LoVo (cell line): ENCODE measurements at places on chromosomes 12 and 14.
A peak's percentile ranks its signal among the peaks of the same experiment; 100 is the strongest.

- no peak for DNase-seq
These were observed 66.2 kb upstream of the GPR68 start for GRCh38 chr14:91310606-91311283.

- no peak for DNase-seq
These were observed 453.1 kb downstream of the TMEM121 start for GRCh38 chr14:105979446-105979845.

DNA sequence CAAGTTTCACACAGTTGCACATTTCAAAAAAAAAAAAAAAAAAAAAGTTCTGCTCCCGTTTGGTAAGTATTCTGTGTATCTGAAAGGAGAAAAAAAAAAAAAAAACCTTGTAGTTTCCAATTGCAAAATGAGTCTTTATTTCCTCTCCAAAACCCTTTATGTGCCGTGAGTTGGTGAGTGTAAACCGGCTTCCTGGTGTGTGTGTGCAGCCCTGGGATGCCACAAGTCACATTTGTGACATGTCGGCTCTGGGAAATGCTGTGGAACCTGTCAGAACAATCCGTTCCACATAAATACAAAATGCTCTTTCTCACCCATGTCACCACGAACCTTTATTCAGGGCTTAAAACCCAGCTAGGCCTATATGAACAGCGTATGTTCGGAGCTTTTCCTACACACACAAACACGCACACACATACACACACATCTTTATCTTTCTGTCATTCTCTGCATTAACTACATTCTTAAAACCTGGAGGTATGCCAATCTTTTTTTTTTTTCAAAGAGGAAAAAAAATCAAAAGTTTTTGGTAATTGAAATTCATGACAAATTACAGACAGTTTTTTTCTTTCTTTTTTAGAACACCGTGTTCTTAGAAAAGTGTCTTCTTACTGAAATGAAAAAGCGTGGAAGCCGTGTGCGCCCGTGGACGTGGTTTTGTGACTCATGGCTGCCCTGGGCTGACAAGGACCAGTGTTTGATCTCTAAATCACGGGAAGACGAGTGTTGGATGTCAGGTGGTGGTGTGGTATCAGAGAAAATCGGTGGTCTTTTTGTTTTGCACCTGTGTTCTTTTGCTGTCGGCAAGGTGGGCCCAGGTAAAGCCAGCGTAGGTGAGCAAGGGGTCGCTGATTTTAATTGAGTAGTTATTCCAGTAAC, 612.0 kb downstream of the VRK1 start:
- DNase-seq = no peak

DNA sequence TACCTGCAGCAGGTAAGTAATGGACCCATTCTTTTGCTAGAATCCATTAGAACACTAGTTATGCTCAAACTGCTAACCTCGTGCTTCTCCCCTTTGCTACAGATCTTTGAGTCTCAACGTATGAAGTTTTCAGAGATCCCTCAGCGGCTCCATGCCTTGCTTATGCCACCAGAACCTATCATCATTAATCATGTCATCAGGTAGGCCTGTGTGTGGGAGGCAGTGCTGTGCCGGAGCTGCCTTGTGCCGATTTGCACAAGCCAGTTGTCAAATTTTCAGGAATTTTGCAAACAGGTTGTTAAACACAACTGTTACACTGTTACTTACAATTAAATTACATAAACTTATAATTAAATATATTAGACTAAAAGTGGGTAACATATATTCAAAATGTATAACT, 5.2 kb downstream of the SMARCD1 start:
- no peak for DNase-seq

GRCh38 chr12:32863128-32863527, 33.4 kb downstream of the PKP2 start:
- DNase-seq = no peak

DNA sequence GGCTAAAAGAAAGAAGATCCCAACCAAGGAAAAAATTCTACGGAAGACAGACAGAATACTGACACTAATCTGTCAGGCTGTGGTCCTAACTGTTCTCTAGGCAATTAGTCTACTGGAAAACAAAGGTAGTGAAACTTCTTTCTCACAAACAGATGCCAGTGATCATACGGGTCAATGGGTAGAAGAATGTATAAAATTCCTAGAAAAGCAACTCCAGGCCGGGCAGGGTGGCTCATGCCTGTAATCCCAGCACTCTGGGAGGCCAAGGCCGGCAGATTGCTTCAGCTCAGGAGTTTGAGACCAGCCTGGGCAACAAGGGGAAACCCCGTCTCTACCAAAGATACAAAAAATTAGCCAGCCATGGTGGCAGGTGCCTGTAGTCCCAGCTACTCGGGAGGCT, 64.8 kb downstream of the HECTD4 start:
- DNase-seq = no peak

GRCh38 chr12:1993871-1994371, 10.3 kb downstream of the DCP1B start:
- no peak for DNase-seq

DNA sequence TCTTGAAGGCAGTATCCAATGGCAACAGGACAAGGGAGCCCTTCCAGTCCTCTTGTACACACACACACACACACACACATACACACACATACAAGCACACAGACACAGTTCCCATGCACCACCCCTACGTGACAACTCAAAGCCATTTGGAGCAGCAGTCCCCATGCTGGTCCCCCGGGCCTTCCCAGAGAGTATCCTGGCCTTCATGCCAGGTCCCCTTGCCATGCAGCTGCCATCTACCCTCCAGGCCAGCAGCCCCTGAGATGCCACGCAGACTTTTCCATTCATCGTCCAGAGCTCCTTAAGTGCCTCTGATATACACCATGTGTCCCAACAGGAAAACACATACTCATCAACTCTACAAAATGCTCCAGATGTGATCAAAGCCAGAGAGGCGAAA, 159.5 kb downstream of the ANO2 start:
- DNase-seq = no peak

DNA sequence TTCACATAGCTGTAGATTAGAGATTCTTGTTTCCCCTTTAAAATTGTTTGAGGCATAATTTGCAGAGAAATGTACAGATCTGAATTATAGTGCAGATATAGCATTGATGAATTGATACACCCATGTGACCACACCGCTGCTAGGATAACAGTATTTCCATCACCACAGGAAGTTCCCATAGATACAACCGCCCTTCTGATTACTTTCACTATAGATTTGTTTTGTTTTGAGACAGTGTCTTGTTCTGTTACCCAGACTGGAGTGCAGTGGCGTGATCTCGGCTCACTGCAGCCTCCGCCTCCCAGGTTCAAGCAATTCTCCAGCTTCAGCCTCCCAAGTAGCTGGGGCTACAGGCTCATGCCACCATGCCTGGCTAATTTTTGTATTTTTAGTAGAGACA, 8.8 kb upstream of the ASPG start:
- no peak for DNase-seq

GRCh38 chr14:74733221-74733620, 20.3 kb downstream of the FCF1 start:
- no peak for DNase-seq

DNA sequence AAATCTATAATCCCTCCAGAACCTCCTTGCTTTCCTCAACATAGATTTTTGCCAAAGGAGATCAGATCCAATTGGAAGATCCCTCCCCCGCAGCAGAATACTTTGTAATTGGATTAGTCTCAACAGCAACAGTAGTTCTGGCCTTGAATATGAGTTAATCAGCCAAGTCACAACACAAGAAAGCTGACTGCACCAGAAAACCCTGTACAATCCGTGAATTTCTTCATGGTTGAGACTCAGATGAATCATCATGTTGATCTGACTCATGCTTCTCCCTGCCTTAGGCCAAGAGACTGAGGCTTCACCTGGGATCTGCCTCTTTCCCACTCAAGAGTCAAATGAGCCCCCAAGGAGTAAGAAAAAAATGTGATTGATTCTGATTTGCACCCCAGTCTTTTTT, 3.0 kb upstream of the METTL17 start:
- DNase-seq = peak; percentile 63

DNA sequence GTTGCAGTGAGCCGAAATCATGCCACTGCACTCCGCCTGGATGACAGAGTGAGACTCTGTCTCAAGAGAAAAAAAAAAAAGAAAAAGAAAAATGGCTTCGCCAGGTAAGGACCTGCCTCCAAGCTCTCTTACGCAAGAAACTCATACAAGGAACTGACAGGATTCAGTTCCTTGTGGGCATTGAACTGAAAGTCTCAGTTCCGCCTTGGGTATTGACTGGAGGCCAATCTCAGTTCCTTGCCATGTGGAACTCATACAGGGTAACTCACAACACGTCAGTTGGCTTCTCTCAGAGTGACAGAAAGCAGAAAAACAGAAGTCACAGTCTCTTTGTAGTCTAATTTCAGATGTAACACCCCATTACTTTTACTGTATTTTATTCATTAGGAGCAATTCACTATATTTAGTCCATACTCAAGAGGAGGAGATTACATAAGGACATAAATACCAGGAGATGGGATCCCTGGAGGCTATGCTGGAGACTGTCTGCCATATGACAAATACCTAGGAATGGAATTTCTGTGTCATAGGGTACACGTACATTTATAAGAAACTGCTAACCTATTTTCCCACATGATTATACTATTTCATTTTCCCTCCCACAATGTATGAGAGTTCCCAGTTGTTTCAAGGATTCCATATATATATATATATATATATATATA, 11.4 kb upstream of the NOPCHAP1 start:
- DNase-seq = no peak

GRCh38 chr12:72261885-72262284, 10.3 kb upstream of the TRHDE start:
- DNase-seq = no peak

GRCh38 chr12:121578230-121579189, 2.3 kb downstream of the KDM2B start:
- DNase-seq = no peak

DNA sequence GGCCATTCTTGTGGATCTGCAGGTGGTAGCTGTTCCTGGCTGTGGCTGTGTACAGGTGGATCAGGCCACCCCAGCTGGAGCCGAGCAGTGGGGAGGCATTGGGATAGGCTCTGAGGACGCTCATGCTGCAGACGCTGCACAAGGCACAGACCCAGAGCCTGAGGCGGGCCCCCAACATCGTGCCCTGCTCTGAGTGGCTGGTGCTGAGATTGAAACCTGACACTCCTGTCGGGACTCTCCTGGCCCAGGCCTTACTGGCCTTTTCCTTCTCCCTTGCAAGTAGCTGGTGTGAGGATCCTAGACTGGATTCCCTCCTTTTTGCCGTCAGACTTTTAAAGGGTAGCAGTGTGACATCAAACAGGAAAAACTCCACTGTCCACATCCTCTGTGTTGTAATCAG, at the start of gene FGF23:
Gene FGF23, minus strand, starts transcription at position 308 of the 400 bp plus-strand sequence. Its CDS starts 130 bp downstream, at position 178.
- DNase-seq = no peak

DNA sequence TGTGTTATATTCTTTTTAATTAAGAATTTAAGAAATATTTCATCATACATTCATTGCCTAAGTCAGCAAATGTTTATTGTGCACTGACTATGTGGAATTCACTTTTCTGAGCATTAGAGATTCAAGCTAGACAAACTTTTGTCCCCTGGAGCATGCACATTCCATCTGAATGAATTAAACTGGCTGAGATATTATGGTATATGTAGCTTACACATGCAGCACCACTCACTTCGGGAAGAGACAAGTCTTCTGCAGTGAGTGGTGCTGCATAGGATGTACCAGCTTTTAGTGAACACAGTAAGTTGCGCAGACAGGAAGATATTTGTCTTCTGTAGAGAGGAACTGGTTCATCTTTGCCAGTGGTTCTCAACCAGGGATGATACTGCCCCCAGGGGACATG, 318.4 kb downstream of the SYT1 start:
- no peak for DNase-seq
